ENCODE measurements at places on chromosomes 13 and 19. TPM values are rescaled to one million over a fixed set of nuclear protein-coding genes. Genes with fewer than 3 reads are reported as not detected.

The CLPTM1 gene
- total RNA-seq: 41.0 TPM

The COMP gene
- 2.8 TPM for total RNA-seq

The CGB3 gene
- 1.1 TPM for total RNA-seq

The TJP3 gene
- 23.7 TPM for total RNA-seq

The OR1I1 gene
- not detected for total RNA-seq

The TBXA2R gene
- total RNA-seq: 0.12 TPM

The KASH5 gene
- total RNA-seq: not detected

The PABPC3 gene
- 0.04 TPM for total RNA-seq

The AKT1S1 gene
- total RNA-seq: 15.6 TPM

The SCN1B gene
- 0.20 TPM for total RNA-seq

The CASP14 gene
- not detected for total RNA-seq

The C19orf67 gene
- not detected for total RNA-seq

The PIK3R2 gene
- total RNA-seq: 38.7 TPM

The OR7A5 gene
- total RNA-seq: not detected

The IGFL1 gene
- total RNA-seq: not detected

The ZNF439 gene
- 3.8 TPM for total RNA-seq

The UBXN6 gene
- 88.6 TPM for total RNA-seq

The ZNF418 gene
- total RNA-seq: 8.2 TPM

The HSPH1 gene
- total RNA-seq: 74.2 TPM

The SLC25A15 gene
- total RNA-seq: 24.3 TPM

The SHFL gene
- total RNA-seq: 28.7 TPM

The CEACAM20 gene
- total RNA-seq: 1.5 TPM

The SWSAP1 gene
- total RNA-seq: 3.1 TPM

The CYP4F8 gene
- not detected for total RNA-seq

Measured in hepatocyte (in vitro differentiated cells).